Anterior cingulate cortex (tissue), 58 donors: ENCODE measurements at places on chromosomes 4 and X.

GRCh38 chrX:24372021-24372763, 11.8 kb downstream of the SUPT20HL1 start:
- no peak for DNase-seq

DNA sequence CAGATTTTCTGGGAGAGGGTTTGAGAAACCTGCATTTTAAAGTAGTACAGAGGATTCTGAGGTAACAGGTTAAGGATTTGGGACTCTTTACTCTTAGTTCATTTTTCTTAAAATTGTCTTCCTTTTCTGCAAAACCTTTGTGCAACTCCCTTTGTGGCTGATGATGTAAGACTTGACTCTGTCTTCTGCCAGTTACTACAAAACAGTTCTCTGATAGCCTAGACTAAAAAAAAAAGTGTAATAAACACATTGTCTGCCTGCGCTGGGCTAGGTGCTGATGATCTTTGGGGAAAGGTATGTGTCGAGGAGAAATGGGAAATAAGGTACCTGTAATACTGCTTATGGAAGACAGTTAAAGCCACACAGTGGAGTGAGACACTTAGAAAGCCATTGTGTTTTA, 28.7 kb downstream of the IL13RA1 start:
- no peak for DNase-seq

DNA sequence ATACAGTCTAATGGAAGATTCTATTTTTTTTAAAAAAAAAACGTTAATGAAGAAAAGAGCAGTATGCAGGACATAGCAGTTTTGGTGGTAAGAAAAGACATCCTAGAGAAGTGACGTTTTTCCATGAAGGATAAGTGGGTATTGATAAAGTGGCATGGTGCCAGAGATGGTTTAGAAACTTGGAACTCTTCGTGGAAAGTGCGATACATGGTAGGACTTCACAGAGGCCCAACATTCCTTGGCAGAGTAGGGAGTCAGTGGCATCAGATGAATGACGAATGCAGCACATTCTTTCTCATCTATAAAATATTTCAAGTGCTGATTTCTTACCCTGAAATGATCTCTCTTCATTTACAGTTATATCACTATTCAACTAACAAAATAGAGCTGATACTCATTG, 298.7 kb downstream of the CCSER1 start:
- DNase-seq, result no peak

- DNase-seq, result no peak
These were observed 303.9 kb upstream of the GATB start for GRCh38 chr4:152064753-152065152.

DNA sequence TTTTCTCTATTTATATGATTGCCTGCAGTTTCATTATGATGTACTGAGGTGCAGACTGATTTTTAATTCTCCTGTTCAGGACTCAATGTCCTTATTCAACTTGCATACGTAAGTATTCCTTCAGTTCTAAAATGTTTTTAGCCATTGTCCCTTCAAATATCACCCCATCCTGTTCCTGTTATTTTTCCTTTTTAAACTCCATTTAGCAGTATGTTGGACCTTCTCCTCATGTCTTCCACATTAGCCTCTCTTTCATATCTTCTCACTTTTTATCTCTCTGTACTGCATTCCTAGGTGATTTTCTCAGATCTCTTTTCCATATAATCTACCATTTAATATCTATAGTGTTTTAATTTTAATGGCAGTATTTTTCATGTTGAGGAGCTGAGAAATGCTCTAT, 317.7 kb downstream of the NR3C2 start:
- no peak for DNase-seq

- DNase-seq, result no peak
These were observed 23.8 kb downstream of the NUDT6 start for GRCh38 chr4:122898370-122899150.

DNA sequence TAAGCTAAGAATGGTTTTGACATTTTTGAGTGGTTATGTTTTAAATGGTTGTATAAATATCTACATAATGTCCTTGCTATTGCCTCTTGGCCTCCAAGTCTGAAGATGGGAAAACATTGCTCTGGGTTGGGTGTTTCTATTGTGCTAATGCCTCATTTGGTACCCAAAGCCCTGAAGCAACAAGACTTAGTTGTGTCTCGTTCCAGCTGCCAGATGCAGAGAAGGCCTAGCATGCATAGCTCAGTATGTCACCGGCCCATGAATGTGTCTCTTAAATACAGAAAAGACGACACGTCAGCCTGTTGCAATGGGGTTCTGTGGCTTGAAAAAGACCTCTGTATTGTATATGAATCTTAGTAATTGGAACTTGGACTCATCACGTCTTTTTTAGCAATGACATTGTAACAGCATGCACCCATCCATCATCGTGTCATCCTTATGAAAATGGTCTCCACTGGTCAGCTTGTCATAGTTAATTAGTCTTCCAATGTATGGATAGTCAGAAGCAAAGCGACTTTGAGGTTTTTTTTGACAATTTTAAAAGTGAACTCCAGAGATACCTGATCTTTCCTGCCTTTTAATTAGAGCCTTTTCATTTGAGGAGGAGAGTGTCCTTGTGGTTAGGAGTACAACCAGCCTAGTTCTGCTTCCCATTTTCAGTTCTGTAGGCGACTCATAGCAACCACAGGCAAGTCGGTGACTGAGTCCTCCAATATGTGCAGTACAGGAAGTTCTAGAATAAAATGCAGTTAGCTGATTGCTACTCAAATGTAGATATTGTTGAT, 126.4 kb upstream of the GATB start:
- peak; percentile 4 for DNase-seq

GRCh38 chr4:33381816-33382215, 2661.6 kb downstream of the PCDH7 start:
- DNase-seq, result no peak

GRCh38 chr4:173505924-173506518, 24.0 kb downstream of the HAND2 start:
- DNase-seq, result no peak

DNA sequence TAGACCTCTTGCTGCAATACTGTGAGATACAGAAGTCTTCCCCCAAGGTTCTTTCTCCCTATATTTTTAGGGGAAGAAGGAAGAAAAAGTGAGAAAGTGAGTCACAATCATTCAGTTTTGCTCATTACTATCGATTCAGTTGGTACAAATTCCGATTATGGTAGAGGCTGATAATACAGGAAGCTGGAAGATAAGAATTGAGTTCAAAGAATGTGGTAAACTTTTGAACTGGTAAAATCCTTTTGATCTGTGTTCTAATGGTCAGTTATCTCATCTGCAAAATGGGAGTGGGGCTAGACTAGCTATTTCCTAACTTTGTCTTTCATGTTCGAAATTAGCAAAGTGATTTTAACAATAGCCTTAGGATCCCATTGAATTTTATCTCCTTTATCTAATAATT, 101.4 kb upstream of the FAT1 start:
- DNase-seq, result no peak

DNA sequence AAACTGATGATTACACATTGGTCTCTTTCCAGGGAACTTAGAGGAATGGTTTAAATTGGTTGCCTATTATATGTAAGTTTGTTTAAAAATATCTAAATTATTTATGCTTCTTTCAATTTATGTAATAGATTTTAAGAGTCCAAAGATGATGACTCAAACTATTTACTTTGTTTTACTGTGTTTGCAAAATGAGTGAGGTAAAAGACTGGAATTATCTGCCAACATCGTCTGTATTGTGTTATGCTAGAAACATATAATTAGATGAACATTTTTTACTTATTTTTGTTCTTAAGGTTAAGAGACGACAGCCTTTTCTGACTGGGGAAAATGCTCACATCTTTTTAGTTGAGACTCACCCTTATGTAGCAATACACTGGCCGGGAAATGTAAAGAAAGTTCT, 51.1 kb upstream of the SYTL5 start:
- no peak for DNase-seq

- DNase-seq, result no peak
These were observed 1.7 kb upstream of the SLC6A8 start for GRCh38 chrX:153685751-153686696.

GRCh38 chr4:7415927-7416686, 18.6 kb downstream of the PSAPL1 start:
- no peak for DNase-seq

DNA sequence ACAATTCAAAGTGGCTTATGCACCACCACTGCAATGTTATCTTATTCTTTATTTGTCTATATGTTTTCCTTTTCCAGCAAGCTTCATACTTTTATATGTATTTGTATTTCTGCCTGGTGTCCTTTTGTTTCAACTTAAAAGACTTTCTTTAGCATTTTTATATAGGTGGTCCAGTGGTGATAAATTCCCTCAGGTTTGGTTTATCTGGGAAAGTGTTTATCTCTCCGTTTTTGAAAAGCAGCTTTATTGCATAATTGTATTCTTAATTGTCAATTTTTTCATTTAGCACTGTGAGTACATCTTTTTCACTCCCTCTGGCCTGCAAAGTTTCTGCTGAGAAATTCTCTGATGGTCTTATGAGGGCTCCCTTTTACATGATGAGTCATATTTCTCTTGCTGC, 479.0 kb upstream of the GRID2 start:
- no peak for DNase-seq

GRCh38 chr4:101081695-101082369, 265.5 kb downstream of the PPP3CA start:
- DNase-seq, result no peak

DNA sequence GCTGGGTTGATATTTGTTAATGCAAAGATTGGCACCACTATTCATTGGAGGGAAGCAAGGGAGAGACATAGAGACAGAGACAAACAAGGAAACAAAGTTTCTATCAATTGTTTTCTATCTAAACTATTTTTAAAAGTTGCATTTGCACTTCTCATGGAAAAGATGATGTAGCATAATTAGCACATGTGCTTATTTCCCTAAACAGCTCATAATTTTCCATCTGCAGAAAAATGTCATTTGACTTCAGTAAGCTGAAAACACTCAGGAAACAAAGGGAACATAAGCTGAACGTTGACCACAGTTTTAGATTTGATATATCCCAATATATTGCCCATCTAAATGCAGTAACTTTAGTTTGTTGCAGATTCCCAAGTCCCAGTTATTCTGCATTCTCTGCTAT, 18.5 kb upstream of the SPP1 start:
- no peak for DNase-seq

- no peak for DNase-seq
These were observed 189.5 kb upstream of the FAT4 start for GRCh38 chr4:125125276-125125675.

GRCh38 chr4:164012396-164013027, 518.0 kb downstream of the TMA16 start:
- DNase-seq, result no peak

DNA sequence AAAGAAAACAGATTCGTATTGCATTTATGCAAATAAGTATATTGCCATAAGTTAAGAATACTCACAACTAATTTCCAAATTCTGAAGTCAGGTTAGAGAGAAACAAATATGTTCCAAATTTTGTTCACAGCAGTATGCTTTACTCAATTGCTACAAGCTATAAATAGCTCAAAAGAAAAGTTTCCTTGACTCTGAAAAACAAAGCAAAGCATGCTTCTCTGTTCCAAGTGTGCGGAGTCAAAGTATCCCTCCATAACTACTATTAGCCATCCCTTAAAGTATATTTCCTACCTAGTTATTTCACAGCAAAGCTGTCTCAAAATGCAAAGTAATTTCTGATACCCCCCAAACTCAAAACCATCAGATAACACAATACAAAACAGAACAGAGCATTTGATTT, 47.3 kb downstream of the MGST2 start:
- DNase-seq, result no peak

GRCh38 chr4:167428156-167428555, 193.9 kb upstream of the SPOCK3 start:
- no peak for DNase-seq

DNA sequence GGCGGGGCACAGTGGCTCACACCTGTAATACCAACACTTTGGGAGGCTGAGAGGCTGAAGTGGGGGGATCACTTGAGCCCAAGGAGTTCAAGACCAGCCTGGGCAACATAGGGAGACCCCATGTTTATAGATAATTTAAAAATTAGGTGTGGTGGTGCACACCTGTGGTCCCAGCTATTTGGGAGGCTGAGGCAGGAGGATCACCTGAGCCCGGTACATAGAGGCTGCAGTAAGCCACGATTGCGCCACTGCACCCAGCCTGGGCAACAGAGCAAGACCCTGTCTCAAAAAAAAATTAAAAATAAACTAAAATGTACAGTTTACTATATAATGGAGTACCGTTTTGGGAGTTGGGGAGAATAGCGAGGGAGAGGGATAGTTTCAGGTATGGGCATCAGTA, 4.2 kb downstream of the STAG2 start:
- no peak for DNase-seq

DNA sequence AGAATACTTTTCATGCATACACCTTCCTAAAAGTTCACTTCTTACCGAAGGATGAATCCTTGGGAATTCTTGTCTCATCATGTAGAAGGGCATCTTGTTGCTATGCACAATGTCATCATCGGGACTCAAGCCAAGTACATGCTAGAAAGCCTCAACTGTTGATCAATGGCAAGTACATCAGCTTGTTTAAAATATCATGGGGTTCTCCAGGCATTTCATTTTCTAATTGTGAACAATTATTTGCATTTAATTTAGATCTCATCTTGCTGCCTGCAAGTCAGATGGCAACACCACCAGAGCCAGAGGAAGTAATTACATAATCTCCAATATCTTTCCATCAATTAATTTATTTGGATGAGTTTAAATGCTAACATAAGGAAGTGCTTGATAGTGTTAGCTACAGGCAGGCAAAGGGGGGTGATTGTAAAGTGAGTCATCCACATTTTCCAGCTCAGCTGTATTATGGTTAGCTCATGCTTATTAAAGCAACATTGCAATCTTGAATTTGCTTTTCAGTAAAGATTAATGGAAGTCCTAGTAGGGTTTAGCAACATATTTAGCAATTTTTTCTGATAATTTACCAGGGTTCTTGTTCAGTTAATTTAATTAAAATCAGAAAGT, 356.5 kb downstream of the CBLL2 start:
- DNase-seq, result no peak

DNA sequence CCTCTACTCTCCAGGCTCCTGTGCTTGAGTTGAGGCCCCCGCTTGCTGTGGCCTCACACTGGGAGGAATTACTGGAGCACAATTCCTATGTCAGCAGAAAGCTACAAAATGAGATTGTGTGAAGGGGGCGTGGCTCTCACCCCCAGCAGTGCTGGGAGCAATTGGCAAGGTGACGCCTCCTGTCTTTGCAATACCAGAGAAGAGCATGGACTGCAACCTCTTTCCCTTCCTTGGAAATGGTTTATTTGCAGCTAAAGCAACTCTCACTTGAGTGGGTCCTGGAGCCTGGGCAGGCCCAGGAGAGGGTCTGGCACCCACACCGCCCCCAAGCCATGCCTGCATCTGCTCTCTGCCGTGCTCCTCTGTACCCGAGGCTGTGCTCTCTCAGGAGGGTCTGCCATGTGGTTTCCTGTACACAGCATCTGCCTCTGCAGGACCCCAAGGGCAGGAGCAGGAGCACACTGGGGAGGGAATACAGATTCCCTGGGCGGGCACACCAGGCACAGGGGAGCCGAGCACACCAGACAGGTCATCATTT, 32.9 kb upstream of the HGFAC start:
- no peak for DNase-seq

- no peak for DNase-seq
These were observed 3.3 kb downstream of the COQ2 start for GRCh38 chr4:83281307-83281706.

DNA sequence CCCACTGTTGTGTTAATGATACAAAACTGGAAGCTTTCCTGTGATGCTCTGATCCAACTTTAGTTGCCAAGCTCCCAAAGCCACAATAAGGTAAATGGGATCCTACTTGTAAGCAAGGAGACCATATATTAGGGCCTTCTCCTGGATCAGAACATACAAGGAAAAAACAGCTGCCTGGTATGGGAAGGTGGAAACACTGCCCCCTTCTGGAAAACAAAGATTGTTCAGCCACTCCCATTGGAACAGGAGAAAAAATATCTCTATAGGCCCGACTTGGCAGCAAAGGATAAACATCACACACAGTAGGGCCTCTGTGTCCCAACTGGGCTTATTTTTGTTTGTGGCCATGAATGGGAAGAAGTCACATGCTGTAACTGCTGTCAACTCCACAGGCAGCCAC, 166.5 kb downstream of the TBX22 start:
- DNase-seq, result no peak
